ENCODE measurements at places on chromosomes 1 and 21. TPM values are rescaled to one million over a fixed set of nuclear protein-coding genes. Genes with fewer than 3 reads are reported as not detected.
A peak's percentile ranks its signal among the peaks of the same experiment; 100 is the strongest.

- no peaks in the 10 kb centered on the region for H3K4me1 ChIP-seq
- no peaks in the 10 kb centered on the region for H3K36me3 ChIP-seq
- H3K4me3 ChIP-seq, result no peak overlapping the region
- no peak overlapping the region for H3K27ac ChIP-seq
- no peaks in the 10 kb centered on the region for H3K27me3 ChIP-seq
- DNase-seq, result no peak
These were observed 73.8 kb downstream of the LYPLAL1 start for GRCh38 chr1:219247441-219247840.

- no peak overlapping the region for H3K27ac ChIP-seq
- H3K4me1 ChIP-seq, result no peaks in the 10 kb centered on the region
- no peaks in the 10 kb centered on the region for H3K36me3 ChIP-seq
- H3K27me3 ChIP-seq, result no peaks in the 10 kb centered on the region
- H3K4me3 ChIP-seq, result no peak overlapping the region
These were observed 83.7 kb upstream of the GNG12 start for GRCh38 chr1:67917006-67917405.

GRCh38 chr21:34808569-34809204 lies 139.9 kb downstream of the CLIC6 start:
- H3K27me3 ChIP-seq, result no peaks in the 10 kb centered on the region
- no peaks in the 10 kb centered on the region for H3K36me3 ChIP-seq
- DNase-seq, result no peak
- no peaks in the 10 kb centered on the region for H3K4me1 ChIP-seq
- peak overlapping the region; percentile 86 for H3K27ac ChIP-seq

GRCh38 chr1:111015222-111015621 lies 51.5 kb upstream of the LRIF1 start:
- no peak for DNase-seq
- H3K4me1 ChIP-seq, result no peaks in the 10 kb centered on the region
- H3K36me3 ChIP-seq, result no peaks in the 10 kb centered on the region

Gene PAX7
- not detected for total RNA-seq

DNA sequence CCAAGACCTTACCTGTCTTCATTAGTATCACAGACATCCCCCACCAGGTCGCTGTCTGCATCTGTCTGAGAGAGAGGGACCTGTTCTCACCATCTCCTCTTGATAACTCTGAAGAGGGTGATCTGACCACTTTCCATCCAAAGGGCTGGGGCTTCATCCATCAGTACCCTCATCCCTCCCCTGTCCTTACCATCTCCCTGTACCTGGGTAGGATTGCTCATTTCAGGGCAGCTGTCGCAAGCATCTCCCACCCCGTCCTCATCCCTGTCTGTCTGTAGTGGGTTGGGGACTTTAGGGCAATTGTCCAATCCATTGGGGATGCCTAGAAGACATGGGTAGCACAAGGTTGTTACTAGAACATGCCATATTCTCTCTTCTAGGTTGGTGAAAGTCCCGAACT lies 7.9 kb downstream of the THBS3 start:
- no peak overlapping the region for H3K27ac ChIP-seq
- no peaks in the 10 kb centered on the region for H3K4me1 ChIP-seq
- H3K36me3 ChIP-seq, result no peaks in the 10 kb centered on the region

DNA sequence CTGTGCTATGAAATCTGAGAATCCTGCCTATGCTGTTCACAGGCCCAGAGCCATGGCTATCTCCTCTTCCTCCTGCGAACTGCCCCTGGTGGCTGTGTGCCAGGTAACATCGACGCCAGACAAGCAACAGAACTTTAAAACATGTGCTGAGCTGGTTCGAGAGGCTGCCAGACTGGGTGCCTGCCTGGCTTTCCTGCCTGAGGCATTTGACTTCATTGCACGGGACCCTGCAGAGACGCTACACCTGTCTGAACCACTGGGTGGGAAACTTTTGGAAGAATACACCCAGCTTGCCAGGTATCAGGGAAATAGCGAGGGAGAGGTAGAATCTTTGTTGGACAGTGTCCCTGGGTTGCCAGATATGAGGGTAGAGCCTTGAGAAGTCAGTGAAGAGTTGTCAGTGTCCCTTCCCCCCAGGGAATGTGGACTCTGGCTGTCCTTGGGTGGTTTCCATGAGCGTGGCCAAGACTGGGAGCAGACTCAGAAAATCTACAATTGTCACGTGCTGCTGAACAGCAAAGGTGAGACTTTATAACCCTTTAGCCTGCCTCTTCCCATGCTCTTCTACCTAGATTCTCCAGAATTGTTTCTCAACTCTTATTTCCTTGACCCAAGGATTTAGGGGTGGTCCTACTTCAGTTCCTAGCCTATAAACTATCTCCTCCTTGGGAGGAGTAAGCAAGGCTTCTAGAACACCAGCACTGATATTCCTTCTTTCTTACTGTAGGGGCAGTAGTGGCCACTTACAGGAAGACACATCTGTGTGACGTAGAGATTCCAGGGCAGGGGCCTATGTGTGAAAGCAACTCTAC lies 1.4 kb downstream of the NIT1 start:
- H3K4me3 ChIP-seq, result peak overlapping the region; percentile 72
- H3K36me3 ChIP-seq, result peaks cover 4% of the 10 kb centered on the region
- no peak for DNase-seq
- H3K27ac ChIP-seq, result peak overlapping the region; percentile 87
- peaks cover 8% of the 10 kb centered on the region for H3K4me1 ChIP-seq
- no peaks in the 10 kb centered on the region for H3K27me3 ChIP-seq

Gene EXO1
- not detected for total RNA-seq

DNA sequence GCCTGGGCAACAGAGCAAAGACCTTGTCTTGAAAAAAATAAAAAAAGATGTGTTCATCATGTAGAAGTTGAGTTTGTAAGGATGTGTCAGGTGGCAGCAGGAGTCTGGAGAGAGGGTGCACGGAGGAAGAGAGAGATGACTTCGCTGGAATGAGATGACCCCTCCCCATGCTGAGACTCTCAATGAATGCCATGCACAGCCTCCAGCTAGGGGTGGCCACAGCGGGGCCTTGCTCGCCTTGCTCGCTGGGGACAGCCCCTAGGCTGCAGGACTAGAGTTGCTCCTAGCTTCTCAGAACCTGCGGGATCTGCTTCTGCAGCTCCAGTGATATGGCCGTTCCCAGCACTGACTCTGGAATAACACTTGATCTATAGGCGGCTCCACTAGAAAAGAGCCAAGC lies 6.6 kb upstream of the C2CD2 start:
- no peaks in the 10 kb centered on the region for H3K36me3 ChIP-seq
- H3K27me3 ChIP-seq, result no peaks in the 10 kb centered on the region
- no peak overlapping the region for H3K4me3 ChIP-seq
- DNase-seq, result no peak
- no peak overlapping the region for H3K27ac ChIP-seq

Data from breast epithelium (tissue), 4 donors.